Progenitor cell of endocrine pancreas (in vitro differentiated cells): ENCODE measurements at places on chromosomes 1 and 21. TPM values are rescaled to one million over a fixed set of nuclear protein-coding genes. Genes with fewer than 3 reads are reported as not detected.

DNA sequence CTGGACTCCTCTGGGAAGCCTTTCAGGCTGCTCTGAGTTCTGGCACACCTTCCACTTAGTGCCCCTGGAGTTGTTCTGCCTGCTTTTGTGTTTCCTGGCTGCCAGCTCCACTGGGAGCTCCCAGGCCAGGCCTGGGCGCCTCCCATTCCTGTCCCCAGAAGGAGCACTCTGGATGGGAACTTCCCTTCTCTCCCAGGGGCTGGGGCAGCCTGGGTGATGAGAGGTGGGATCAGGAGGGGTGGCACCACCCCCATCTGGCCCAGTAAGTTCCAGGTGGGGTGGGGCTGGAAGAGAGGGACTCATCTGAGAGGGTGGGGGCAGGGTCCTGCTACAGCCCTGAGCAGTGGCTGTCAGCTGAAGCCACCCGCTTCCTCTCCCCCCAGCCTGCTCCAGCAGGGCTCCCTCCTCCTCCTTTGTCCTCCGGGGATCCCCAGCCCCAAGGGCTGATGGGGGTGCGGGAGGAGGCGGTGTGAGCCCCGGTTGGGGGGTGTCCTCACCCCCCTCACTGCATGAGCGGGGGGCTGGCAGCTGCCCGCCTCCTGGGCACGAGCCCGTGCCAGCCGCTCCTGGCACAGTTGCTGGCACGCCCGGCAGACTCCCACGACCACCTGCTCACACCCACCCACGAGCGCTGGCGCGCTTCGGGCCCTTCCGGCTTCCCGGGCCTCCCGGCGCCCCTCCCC lies 4.7 kb downstream of the FOXO6 start:
- no peak overlapping the region for H3K27ac ChIP-seq
- H3K27me3 ChIP-seq, result peaks cover 50% of the 10 kb centered on the region
- DNase-seq, result no peak
- H3K4me1 ChIP-seq, result peaks cover 13% of the 10 kb centered on the region
- H3K36me3 ChIP-seq, result no peaks in the 10 kb centered on the region

DNA sequence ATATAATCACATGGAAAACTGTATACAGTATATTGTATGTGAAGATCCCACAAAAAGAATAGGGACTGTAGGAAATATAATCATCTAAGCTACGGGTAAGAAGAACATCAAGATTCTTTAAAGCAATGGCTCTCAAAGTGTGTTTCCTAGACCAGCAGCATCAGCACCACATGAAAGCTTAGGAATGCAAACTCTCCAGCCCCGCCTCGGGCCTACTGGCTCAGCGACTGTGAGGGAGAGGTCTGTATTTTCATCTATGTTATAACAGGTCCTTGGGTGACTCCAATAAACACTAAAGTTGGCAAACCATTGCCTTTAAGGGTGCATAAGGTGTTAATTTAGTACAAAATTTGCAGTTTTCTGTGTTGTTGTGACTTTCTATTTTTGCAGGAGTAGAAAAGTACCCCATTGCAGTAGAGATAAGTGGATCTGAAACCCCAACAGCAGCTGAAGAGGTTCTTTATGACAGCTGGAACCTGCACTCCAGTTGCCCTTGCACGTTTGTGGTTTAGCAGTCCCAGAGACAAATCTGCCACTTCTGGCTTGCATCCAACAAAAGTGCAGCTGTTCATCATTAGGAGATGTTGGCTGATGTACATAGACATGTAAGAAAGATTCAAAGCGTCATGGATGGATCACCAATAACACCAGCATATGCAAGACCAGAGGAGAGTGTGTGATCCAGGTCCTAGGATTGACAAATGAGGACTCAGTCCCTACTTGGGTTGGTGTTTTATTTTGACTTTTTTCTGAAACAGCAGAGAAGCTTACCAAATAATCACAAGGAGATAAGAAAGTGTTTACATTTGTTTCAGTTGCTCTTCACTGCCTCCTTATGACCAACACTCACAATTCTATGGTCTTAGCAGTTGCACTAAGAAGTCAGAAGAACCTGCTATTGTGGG lies 15.9 kb upstream of the IFNAR1 start:
- no peak overlapping the region for H3K4me3 ChIP-seq
- no peak overlapping the region for H3K27ac ChIP-seq
- H3K27me3 ChIP-seq, result no peaks in the 10 kb centered on the region

DNA sequence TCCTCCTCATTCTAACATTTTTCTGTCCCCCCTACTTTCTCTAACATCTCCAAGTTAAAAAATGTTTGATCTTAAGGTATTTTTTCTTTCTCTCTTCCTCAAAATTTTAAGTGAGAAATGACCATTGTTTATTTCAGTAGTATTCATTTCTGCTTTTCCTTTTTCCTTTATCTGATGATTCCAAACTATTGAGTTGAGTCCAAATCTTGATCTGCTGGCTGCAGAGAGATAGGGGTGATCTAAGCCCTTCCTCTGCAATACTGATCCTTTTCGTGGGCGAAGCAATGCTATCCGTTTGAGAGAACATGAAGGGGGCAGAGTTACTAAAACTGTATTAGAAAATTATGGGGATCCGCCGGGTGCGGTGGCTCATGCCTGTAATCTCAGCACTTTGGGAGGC lies 516 bp upstream of the NMNAT2 start:
- no peak overlapping the region for H3K27ac ChIP-seq
- peaks cover 44% of the 10 kb centered on the region for H3K27me3 ChIP-seq
- H3K36me3 ChIP-seq, result no peaks in the 10 kb centered on the region
- H3K4me1 ChIP-seq, result peaks cover 19% of the 10 kb centered on the region
- no peak for DNase-seq

DNA sequence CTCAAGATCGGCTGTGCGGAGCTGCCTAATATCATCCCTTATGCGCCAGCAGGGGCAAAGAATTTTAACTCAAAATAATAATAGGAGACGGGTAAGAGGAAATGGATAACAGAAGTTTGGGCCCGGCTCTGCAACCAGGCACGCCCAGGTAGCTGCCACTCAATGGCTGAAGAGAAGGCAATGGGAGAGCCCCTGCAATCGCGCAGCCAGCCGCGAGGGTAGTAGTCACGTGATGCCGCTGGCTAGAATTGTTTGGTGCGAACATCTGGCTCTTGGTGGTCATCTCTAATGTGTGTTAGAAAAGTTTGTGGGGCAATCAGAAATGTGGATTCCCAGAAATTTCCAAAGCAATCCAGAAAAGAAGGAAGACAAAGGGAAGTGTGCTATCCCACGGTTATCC lies 12.3 kb downstream of the BARHL2 start:
- H3K27ac ChIP-seq, result no peak overlapping the region
- no peak for DNase-seq
- no peak overlapping the region for H3K4me3 ChIP-seq

- H3K27me3 ChIP-seq, result no peaks in the 10 kb centered on the region
- H3K4me1 ChIP-seq, result peaks cover 70% of the 10 kb centered on the region
- H3K4me3 ChIP-seq, result no peak overlapping the region
- H3K27ac ChIP-seq, result peak overlapping the region; percentile 47
These were observed 49.7 kb upstream of the MACF1 start for GRCh38 chr1:39154553-39155421.

- H3K27me3 ChIP-seq, result no peaks in the 10 kb centered on the region
- peak overlapping the region; percentile 84 for H3K27ac ChIP-seq
These were observed 26.6 kb downstream of the BEND5 start for GRCh38 chr1:48750109-48750508.

- H3K27me3 ChIP-seq, result no peaks in the 10 kb centered on the region
- no peak overlapping the region for H3K4me3 ChIP-seq
- H3K4me1 ChIP-seq, result no peaks in the 10 kb centered on the region
- no peaks in the 10 kb centered on the region for H3K36me3 ChIP-seq
- DNase-seq, result no peak
These were observed 1213.7 kb downstream of the KCNT2 start for GRCh38 chr1:195394567-195394966.

- peak overlapping the region; percentile 95 for H3K4me3 ChIP-seq
- peak overlapping the region; percentile 98 for H3K27ac ChIP-seq
- H3K4me1 ChIP-seq, result peaks cover 24% of the 10 kb centered on the region
- no peak for DNase-seq
- H3K36me3 ChIP-seq, result peaks cover 1% of the 10 kb centered on the region
These were observed 529 bp upstream of the PRMT2 start for GRCh38 chr21:46634966-46635323.

- no peak overlapping the region for H3K27ac ChIP-seq
- DNase-seq, result no peak
- peaks cover 1% of the 10 kb centered on the region for H3K27me3 ChIP-seq
- H3K4me3 ChIP-seq, result no peak overlapping the region
These were observed 6.5 kb downstream of the FMO5 start for GRCh38 chr1:147218606-147219005.

DNA sequence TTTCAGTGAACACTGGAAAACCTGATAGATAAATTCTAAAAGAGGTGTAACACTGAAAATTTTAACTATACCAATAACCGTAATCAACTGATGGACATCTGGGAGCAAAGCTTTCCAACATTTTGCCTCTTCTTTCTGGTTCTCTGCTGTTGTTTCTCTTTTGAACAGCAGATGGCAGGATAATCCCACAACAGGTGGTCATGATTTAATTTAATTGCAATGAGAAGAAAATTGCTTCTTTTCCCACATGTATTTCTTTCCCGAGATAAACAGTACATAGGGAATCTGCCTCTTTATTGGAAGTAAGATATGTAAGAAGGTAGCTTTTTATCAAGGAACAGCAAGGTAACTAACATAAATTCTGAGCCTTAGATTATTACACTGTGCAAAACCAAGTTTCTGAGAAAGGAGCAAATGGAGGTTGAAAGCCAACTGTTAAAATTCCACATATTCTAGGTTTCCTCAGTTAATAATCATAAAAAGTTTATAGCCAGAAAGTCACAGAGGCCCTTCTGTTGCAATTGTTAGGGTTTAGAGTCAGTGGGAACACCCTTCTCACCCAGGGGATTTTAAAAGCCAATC lies 72.9 kb downstream of the RPS6KA1 start:
- no peak overlapping the region for H3K27ac ChIP-seq
- H3K4me3 ChIP-seq, result no peak overlapping the region
- no peaks in the 10 kb centered on the region for H3K36me3 ChIP-seq
- peak; percentile 18 for DNase-seq

DNA sequence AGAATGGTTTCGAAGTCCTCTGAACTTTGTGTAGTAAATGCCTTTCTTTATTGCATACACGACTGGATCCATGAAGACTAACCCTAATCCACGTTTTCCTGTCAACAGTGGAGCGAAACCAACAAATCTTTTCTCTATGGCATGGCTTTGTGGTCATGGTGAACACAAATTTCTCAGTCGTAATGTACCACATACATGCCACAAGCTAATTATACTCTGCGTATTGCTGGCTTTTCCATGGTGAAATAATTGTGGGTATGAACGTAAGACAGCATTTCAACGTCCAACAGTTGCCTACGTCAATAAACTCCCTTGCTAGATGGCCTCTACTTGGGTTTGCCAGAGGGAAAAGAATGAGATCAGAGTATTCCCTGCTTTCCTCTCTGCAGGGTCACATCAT lies 27.5 kb downstream of the INTS7 start:
- no peak overlapping the region for H3K27ac ChIP-seq
- no peaks in the 10 kb centered on the region for H3K27me3 ChIP-seq
- peaks cover 11% of the 10 kb centered on the region for H3K36me3 ChIP-seq
- no peak for DNase-seq
- H3K4me1 ChIP-seq, result no peaks in the 10 kb centered on the region

- H3K27me3 ChIP-seq, result peaks cover 21% of the 10 kb centered on the region
- H3K4me1 ChIP-seq, result peaks cover 8% of the 10 kb centered on the region
- H3K27ac ChIP-seq, result no peak overlapping the region
- no peak for DNase-seq
- no peaks in the 10 kb centered on the region for H3K36me3 ChIP-seq
These were observed 392.9 kb upstream of the RUNX1 start for GRCh38 chr21:35441868-35442582.

DNA sequence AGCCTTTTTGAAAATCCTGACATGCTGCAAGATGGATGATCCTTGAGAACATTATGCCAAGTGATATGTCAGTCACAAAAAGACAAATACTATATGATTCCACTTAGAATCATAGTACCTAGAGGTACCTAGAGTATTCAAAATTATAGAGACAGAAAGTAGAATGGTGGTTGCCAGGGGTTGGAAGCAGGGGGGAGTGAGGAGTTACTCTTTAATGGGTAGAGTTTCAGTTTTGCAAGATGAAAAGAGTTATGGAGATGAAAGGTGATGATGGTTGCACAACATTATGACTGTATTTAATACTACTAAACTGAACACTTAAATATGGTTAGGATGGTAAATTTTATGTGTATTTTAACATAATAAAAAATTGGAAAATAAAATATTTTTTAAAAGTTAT lies 37.9 kb upstream of the PODN start:
- H3K4me3 ChIP-seq, result no peak overlapping the region
- H3K4me1 ChIP-seq, result no peaks in the 10 kb centered on the region

DNA sequence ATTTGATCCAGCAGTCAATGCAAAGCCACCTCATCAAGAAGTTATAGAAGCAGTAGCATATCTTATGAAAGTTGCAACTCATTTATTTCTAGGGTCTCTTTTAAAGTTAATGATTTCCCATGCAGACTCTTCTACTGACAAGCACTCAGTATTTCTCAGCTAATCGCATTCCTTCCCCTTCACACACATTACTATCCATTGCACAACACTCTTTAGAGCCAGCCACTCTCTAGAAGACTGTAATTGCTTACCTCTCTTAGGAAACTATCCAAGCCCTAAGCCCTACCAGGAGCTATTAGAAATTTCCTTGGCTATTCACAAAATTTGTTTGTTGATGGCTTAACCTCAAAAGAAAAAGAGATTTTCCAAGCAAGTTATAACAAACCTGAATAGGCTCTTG lies 106.0 kb downstream of the ADAMTS1 start:
- peaks cover 3% of the 10 kb centered on the region for H3K27me3 ChIP-seq
- H3K4me3 ChIP-seq, result no peak overlapping the region
- H3K4me1 ChIP-seq, result peaks cover 2% of the 10 kb centered on the region
- DNase-seq, result no peak
- no peak overlapping the region for H3K27ac ChIP-seq

- H3K4me3 ChIP-seq, result no peak overlapping the region
- H3K36me3 ChIP-seq, result peaks cover 4% of the 10 kb centered on the region
- no peak for DNase-seq
- peaks cover 1% of the 10 kb centered on the region for H3K4me1 ChIP-seq
- H3K27ac ChIP-seq, result no peak overlapping the region
These were observed 52.5 kb downstream of the LHX4 start for GRCh38 chr1:180282401-180283044.

DNA sequence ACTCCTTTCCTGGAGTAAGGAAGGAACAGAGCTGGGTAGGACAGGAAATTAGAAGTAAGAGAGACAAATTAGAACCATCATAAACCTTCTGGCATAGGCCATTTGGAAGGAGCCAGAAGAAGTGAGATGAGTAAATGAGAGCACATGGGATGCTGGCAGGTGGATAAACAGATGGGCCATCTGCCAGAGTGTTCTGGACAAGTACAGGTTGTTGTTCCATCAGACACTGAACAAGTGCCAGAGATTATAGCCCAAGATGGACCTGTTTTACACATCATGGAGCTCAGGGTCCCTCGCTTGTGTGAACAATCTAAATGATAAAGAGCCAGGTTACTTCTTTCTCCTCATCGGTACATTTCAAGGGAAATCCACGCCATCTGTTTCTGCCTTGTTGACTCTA lies 200.3 kb downstream of the HHIPL2 start:
- peaks cover 4% of the 10 kb centered on the region for H3K27me3 ChIP-seq
- H3K4me3 ChIP-seq, result no peak overlapping the region
- no peak for DNase-seq
- no peaks in the 10 kb centered on the region for H3K36me3 ChIP-seq

The CHIA gene
- total RNA-seq, result not detected in 2 replicates

The C1QB gene
- not detected in 2 replicates for total RNA-seq

The TTC34 gene
- 2.8 and 3.1 TPM in 2 replicates for total RNA-seq

The OLFML2B gene
- total RNA-seq, result 0.67 and 1.8 TPM in 2 replicates

The EXOC8 gene
- 9.1 and 9.6 TPM in 2 replicates for total RNA-seq

The OR2L3 gene
- not detected in 2 replicates for total RNA-seq

The NCF2 gene
- 0.67 and 1.7 TPM in 2 replicates for total RNA-seq
